ENCODE measurements at places on chromosomes 7 and 10. TPM values are rescaled to one million over a fixed set of nuclear protein-coding genes. Genes with fewer than 3 reads are reported as not detected.

AFAP1L2 gene
- total RNA-seq: 144 TPM

HMX2 gene
- total RNA-seq: not detected

ASB15 gene
- not detected for total RNA-seq

GDF10 gene
- total RNA-seq: 14.4 TPM

FGFBP3 gene
- total RNA-seq: 6.0 TPM

ZNF438 gene
- total RNA-seq: 15.3 TPM

SPDYE8 gene
- not detected for total RNA-seq

PTF1A gene
- total RNA-seq: not detected

NKX1-2 gene
- total RNA-seq: not detected

SFTPA1 gene
- 6.3 TPM for total RNA-seq

WEE2 gene
- not detected for total RNA-seq

GPR37 gene
- total RNA-seq: 0.13 TPM

TUBAL3 gene
- 0.18 TPM for total RNA-seq

NEURL1 gene
- 0.36 TPM for total RNA-seq

CTTNBP2 gene
- total RNA-seq: 21.5 TPM

LRRC18 gene
- not detected for total RNA-seq

VSIR gene
- total RNA-seq: 171 TPM

THSD7A gene
- total RNA-seq: 30.9 TPM

INHBA gene
- 40.4 TPM for total RNA-seq

HOXA6 gene
- 15.8 TPM for total RNA-seq

ABCA13 gene
- 7.6 TPM for total RNA-seq

TMEM248 gene
- 87.4 TPM for total RNA-seq

WDR86 gene
- 101 TPM for total RNA-seq

CTAGE8 gene
- total RNA-seq: 1.2 TPM

HOXA3 gene
- total RNA-seq: 20.9 TPM

HTR5A gene
- total RNA-seq: not detected

EN2 gene
- total RNA-seq: not detected

ENTPD1 gene
- 28.7 TPM for total RNA-seq
